ENCODE measurements at places on chromosomes 7 and 10.

GRCh38 chr10:22518167-22518724 lies 172.9 kb downstream of the SPAG6 start:
- no peak for DNase-seq

GRCh38 chr10:48811917-48812316 lies 127.2 kb downstream of the WDFY4 start:
- DNase-seq = no peak

DNA sequence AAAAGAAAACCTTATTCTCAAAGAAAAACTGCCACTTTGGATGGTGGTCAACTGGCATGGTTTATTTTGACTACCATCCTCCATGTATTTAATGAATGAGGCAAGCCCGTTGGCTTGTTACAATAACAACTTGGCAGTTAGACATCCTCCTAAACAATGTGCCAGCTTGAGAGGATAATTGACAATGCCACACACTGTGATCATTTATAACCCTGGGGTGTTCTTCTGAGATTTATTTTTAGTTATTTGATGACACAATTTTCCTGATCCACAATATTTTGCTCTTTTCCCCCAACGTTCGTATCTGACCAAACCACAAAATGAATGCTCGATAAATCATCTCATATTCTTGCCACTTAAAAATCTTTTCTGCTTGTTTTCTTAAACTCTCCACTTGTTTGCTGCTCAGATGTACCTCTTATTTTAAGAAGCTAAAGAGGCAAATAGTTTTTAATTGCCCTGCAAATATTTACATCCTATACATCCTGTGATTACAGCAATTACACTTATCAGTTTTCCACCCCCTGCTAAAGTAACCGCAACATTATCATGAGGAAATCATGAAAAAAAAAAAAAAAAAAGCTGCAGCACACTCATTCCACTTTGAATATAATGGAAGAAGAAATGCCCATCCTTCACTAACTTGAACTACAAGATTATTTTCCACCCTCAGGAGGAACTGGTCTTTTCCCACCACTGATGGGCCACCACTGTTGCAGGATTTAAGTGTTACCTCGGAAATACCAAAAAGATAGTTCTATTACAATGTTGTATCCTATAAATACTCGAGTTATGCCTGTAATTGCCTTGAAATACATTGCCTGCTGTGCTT lies 119.9 kb downstream of the MBL2 start:
- no peak for DNase-seq

GRCh38 chr7:97022491-97023306 lies 1.9 kb downstream of the DLX5 start:
- no peak for DNase-seq

DNA sequence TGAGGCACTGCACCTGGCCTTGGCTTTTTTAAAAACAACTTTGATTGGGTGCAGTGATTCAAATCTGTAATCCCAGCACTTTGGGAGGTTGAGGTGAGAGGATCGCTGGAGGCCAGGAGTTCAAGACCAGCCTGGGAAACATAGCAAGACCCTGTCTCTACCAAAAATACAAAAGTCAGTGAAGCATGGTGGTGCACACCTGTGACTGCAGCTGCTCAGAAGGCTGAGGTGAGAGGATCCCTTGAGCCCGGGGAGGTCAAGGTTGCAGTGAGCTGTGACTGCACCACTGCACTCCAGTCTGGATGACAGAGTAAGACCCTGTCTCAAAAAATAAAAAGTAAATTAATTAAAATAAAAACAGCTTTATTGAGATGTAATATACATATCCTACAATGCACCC lies 84.9 kb downstream of the NPTX2 start:
- DNase-seq = no peak

DNA sequence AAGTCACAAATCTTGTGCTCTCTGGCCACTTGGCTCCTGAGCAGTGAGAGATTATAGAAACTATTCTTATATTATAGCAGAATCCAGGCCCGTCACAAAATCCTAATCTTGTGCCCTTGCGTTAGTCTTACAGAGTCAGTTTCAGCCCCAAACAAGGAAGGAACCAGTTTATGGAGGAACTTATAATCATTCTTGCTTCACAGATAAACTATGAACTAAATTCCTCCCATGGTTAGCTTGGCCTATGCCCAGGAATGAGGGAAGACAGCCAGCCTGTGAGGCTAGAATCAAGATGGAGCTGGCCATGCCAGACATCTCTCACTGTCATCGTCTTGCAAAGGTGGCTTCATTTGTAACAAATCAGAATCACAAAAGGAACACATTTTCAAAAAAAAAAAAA lies 199.7 kb upstream of the PITRM1 start:
- DNase-seq = no peak

- DNase-seq = no peak
These were observed 502 bp downstream of the PRKRIP1 start for GRCh38 chr7:102396710-102397019.

DNA sequence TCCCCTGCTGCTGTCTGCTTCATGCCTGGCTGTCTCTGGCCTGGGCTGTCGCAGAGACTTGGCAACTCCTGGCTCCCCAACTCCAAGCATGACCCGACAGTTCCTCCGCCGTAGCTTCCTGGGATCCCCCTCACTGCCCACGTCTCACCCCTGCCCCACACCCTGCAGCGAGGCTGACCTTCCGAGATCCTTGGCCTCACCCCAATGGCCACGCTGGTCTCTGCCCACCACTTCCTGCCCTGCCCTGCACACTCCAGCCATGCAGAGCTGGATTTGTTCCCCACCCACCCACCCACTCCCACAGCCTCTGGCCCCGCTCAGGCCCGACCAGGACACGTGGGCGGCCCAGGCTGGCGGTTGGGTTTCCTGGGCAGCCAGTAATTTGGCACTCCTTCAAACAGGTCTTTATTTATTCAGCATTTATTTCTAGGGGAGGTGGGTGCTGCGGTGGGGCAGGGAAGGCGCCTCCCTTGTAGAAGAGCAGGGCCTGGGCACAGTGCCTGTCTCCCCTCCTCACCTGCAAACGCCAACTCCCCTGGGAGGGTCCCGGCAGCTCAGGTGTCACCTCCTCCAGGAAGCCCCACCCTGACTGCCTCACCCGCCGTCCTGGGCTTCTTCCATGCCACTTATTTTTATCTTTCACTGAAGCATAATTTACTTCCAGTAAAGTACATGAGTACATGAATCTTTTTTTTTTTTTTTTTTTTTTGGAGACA lies 25.5 kb downstream of the GTF2IRD1 start:
- DNase-seq = peak; percentile 20

GRCh38 chr10:35453855-35454532 lies 117.7 kb downstream of the CCNY start:
- no peak for DNase-seq

DNA sequence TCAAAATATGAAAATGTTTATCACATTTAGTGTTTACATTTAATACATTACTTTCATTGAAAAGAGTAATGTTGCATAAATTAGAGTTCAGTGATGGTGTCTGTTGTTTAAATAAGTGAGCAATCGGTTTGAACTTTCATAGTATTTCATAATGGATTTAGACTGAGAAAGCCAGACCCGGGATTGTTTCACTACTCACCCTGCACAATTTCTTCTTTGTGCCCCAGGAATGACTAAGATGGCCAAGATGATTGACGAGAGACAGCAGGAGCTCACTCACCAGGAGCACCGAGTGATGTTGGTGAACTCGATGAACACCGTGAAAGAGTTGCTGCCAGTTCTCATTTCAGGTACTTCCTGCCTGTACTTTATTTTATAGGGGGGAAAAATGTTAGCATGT lies 74.6 kb downstream of the VCL start:
- DNase-seq = no peak

- no peak for DNase-seq
These were observed 65.1 kb downstream of the CALML3 start for GRCh38 chr10:5589661-5590511.

DNA sequence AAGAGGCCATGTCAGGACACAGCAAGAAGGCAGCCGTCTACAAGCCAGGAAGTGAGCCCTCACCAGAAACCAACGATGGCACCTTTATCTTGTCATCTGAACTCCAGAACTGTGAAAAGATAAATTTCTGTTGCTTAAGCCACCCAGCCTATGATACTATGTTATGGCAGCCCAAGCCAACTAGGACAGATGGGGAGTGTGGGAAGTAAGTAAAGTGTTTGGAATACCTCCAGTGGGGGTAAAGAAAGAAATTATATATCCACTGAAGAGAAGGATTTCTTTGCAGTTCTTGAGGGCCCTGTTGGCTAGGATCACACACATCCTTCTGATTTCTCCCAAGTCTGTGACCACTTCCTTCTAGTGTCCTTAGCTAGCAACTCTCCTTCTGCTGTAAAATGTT lies 384.4 kb downstream of the TNS3 start:
- no peak for DNase-seq

- peak; percentile 80 for DNase-seq
These were observed at the start of gene HDAC9 for GRCh38 chr7:18495412-18496340. TSS of gene HDAC9 (plus strand) at chr7:18495749. CDS start at chr7:18496303, 554 bp downstream.

DNA sequence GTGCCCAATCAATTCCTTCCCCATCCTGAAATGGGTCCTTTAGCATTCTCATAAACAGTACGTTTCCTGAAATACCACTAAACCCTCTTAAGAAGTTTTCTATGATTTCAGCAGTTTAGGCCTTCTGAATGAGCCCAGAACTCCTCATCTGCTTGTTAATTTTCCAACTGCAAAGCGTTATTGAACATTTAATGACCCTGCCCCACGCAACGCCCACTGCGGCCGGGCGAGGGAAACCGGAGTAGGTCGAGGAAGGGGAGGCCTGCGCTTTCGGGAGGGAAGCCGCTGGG lies 608 bp upstream of the UBN2 start:
- no peak for DNase-seq

DNA sequence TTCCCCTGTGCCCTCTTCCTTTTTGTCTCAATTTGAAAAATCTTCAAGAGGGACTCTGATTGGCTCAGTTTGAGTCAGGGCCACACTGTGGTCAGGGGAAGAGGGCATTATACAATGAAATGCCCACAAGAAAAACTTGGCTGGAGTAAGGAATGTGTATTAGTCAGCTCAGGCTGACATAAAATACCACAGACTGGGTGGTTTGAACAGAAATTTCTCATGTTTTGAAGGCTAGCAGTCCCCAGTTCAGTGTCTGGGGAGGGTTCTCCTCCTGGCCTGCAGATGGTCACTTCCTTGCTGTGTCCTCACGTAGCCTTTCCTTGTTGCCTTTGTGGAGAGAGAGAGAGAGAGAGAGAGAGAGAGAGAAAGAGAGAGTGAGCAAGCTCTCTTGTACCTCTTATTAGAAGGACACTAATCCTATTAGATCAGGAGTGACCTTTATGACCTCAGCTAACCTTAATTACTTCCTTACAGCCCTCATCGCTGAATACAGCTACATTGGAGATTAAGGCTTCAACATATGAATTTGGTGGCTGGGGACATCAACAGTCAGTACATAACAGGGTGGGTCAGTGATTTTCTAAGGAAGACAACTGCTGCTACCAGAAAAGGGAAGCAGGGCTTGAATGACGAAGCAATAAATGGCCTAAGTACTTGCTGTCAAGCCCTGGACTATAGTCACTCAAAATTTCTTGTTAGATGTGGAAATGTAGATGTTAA lies 25.8 kb upstream of the FAM13C start:
- DNase-seq = no peak

DNA sequence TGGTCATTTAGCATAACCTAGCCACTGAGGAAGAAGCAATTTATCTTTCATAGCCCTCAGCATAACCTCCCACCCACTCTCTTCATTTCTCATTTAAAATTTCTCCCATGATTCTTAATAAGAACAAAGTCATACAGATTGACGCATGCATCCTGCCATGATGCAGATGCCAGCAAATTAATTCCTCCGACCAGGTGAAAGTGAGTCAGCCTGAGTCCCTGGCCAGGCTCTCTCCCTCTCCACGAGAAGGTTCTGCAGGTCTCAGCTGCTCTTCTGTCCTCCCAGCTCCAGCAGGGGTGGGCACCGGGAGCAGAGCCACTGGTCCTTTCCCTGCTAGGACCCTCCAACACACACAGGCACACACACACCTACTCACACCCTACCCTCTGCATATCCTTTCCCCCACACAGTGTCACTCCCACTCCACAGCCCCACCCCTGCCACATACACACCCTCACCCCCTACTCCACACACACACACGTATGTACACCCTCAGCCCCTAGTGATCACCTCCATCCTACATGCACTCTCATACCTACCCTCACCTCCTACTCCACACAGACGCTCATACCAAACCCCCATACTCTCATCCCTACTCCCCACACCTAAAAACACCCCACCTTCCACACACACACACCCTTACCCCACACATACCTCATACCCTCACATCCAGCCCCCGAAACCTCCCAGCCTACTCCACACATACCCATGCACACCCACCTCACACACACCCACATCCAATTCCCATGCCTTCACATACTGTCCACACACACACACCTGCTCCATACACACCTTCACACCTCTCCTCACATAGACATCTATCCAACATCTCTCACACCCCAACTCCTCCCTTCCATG lies 78.0 kb downstream of the FAM13C start:
- no peak for DNase-seq

DNA sequence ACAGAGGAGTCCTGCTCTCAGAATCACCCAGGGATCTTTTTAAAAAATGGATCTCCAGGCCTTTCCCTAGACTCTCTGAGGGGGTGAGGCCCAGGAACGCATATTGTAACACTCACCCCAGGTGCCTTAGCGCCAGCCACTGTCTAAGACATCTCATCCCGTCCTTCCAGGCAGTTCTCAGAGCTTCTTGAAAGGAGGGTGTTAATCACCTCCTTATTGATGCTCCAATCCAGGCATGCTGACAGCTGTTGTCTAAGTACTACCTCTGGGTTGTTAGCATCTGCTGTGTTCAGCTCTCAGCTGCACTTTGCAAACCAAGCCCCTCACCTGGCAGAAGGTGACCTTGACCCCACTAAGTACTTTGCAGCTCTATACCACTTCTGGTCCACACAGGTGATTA lies 36.0 kb downstream of the KIAA1549 start:
- no peak for DNase-seq

- DNase-seq = no peak
These were observed 45.1 kb downstream of the INPP5F start for GRCh38 chr10:119770928-119771327.

- DNase-seq = no peak
These were observed 10.4 kb downstream of the PMPCB start for GRCh38 chr7:103307503-103308231.

- DNase-seq = peak; percentile 98
These were observed at the start of gene ZNF3 for GRCh38 chr7:100081535-100082102. TSS of gene ZNF3 (minus strand) at chr7:100081723. CDS start at chr7:100077357, 4,366 bp downstream.

- no peak for DNase-seq
These were observed 26.3 kb downstream of the NPTX2 start for GRCh38 chr7:98643236-98643985.

GRCh38 chr7:35725280-35725680 lies 30.3 kb upstream of the HERPUD2 start:
- DNase-seq = no peak

DNA sequence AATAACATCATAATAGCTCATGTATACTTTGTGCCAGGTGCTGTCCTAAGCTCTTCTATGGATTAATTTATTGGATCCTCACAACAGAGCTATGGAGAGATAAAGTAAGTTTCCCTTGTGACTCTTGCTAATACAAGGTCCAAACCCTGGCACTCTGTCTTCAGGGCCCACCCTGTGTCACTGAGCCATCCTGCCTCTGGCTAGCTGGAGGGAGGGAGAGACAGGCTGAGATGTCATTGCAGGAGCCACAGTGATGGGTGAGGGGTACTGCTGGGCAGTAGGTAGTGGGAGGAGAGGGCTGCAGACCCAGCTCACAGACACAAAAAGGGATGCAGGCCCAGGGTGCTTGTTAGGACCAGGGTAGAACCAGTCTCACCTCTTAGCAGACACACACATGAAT lies 16.9 kb downstream of the GCK start:
- no peak for DNase-seq

- no peak for DNase-seq
These were observed 69.4 kb upstream of the FZD1 start for GRCh38 chr7:91194841-91195240.

GRCh38 chr7:74000489-74001149 lies 27.4 kb upstream of the ELN start:
- DNase-seq = no peak

All from NCI-H774 (cell line).